ENCODE measurements at places on chromosomes 6 and 20. TPM values are rescaled to one million over a fixed set of nuclear protein-coding genes. Genes with fewer than 3 reads are reported as not detected.

Gene JAG1
- polyA plus RNA-seq: 12.7 TPM

DNA sequence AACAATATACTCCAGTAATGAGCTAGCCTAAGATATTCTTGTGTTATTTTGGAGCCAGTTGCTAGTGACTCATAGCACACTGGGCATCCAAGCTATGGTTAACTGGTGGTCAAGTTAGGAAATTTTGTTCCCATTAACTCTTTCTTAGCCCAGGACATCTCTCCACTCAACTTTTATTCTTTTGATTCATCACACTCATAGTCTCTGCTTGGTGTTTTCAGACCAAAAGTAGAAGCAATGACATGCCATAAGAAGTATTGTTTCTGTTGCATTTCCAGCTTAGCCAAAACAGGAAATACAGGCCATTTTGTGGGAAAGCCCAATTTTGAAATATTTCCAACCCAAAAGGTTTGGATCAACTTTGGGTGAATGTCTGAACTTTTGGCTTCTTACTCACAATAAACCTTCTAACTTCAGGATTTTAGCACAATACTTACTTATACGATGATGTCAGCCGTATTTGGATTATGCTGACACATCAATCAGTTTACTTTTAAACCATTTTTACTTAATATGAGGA lies 31.6 kb upstream of the CCN2 start:
- DNase-seq: no peak

- no peak for DNase-seq
Measured at GRCh38 chr20:3406481-3407039, 909 bp downstream of the DNAAF9 start.

Gene ZNF217
- 5.0 TPM for polyA plus RNA-seq

GRCh38 chr6:6699741-6700367 lies 111.3 kb downstream of the LY86 start:
- peak; percentile 83 for DNase-seq

GRCh38 chr20:63212792-63213191 lies 3.1 kb downstream of the YTHDF1 start:
- no peak for DNase-seq

Gene ZC3H12D
- polyA plus RNA-seq: 0.19 TPM

- no peak for DNase-seq
Measured at GRCh38 chr6:32685603-32686002, 19.1 kb upstream of the HLA-DQB1 start.

DNA sequence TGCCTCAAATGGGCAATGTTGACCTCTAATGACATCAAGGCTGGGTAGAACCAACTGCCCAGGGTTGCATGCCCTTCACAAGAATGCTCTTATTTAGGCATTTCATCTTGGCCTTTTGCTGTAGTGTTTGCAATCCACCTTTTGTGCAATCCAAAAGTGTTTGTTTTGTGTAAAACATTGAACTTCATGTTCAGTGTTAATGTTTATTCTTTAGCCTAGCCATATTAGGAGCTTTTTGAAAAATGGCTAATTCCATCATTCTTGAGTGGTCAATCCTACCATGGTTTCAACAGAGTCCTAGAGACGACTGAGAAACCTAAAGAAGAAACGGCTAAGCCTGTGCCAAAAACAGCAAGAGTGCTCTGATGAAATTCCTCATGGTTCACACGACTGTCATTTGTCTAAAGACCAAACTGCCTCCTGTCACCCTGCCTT lies 279.6 kb upstream of the PRDM1 start:
- DNase-seq: no peak

Gene SLC26A8
- polyA plus RNA-seq: 0.08 TPM

- DNase-seq: no peak
Measured at GRCh38 chr6:30767158-30767943, 23.0 kb upstream of the IER3 start.

- DNase-seq: no peak
Measured at GRCh38 chr20:57577679-57578475, 17.0 kb downstream of the PCK1 start.

Gene DACT2
- 0.30 TPM for polyA plus RNA-seq

Gene PTCRA
- polyA plus RNA-seq: not detected

- DNase-seq: no peak
Measured at GRCh38 chr6:105781915-105782314, 304.2 kb upstream of the PRDM1 start.

- DNase-seq: peak; percentile 65
Measured at GRCh38 chr6:109772883-109773431, 81.9 kb downstream of the FIG4 start.

Gene GPR6
- polyA plus RNA-seq: not detected

GRCh38 chr20:53875452-53875851 lies 194.9 kb downstream of the BCAS1 start:
- DNase-seq: peak; percentile 29

DNA sequence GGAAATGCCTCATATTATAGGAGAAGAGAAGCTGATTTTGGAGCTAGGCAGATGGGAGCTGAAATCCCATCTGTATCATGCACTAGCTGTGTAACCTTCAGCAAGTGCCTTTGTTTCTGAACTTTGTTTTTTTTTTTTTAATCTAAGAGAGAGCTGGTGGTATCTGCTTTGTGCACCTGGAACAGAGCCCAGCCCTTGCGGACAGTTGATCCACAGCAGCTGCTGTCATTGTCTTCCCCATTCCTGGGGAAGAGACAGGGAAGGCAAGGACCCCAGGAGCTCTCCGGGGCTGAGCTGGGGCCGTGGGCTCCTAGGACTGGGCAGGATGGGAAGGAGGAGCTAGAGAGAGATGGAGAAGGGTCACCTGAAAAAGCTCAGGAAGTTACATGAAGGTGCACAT lies 92.1 kb downstream of the SYNJ2 start:
- DNase-seq: no peak

DNA sequence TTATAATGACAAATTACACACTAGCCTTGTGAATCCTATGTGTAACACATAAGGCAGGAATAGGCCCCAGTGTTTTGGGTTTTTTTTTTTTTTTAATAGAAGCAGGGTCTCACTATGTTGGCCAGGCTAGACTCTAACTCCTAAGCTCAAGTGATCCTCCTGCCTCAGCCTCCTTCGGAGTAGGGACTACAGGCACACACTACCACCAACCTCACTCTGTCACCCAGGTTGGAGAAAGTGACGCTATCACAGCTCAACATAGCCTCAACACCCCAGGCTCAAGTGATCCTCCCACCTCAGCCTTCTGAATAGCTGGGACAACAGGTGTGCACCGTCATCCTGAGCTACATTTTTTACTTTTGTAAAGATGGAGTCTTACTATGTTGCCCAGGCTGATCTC lies 205.8 kb upstream of the RREB1 start:
- no peak for DNase-seq

- no peak for DNase-seq
Measured at GRCh38 chr6:134708079-134708478, 241.8 kb downstream of the ALDH8A1 start.

DNA sequence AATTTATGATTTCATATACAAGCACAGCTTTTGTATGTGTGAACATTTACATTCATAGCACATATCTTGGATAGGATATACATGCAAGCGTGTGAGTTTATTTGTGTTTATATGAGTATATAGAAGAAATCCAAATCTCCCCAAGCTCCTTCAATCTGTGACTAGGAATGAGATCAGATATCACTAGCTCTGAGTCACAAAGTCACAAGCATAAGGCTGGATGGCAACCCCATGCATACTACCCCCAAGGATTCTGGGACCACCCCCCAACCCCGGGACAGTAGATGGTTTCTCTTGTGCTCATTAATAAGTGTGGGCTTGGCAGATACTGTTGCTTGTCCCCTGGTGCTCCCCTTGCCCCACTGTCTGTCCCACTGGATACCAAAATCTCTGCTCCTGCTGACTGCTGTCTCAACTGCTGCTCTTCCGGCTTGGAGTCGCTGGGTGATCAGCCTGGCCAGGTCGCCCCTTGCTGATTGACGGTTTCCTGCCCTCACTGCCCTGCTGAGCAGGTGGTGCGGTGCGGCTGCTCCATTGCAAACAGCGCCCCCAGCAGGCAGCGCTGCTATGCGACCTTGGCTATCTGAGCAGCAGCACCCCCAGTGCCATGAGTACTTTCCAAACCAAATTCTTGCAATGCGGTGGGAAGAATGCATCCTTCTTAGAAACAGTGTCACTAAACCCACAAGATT lies 279.4 kb downstream of the CD83 start:
- no peak for DNase-seq

Gene MOCS1
- polyA plus RNA-seq: 18.6 TPM

Gene RAD21L1
- polyA plus RNA-seq: not detected

Gene ERVFRD-1
- 0.08 TPM for polyA plus RNA-seq

Gene OXT
- polyA plus RNA-seq: not detected

Gene CCM2L
- 12.5 TPM for polyA plus RNA-seq
